ENCODE measurements at places on chromosomes 16 and 17.
A peak's percentile ranks its signal among the peaks of the same experiment; 100 is the strongest.

DNA sequence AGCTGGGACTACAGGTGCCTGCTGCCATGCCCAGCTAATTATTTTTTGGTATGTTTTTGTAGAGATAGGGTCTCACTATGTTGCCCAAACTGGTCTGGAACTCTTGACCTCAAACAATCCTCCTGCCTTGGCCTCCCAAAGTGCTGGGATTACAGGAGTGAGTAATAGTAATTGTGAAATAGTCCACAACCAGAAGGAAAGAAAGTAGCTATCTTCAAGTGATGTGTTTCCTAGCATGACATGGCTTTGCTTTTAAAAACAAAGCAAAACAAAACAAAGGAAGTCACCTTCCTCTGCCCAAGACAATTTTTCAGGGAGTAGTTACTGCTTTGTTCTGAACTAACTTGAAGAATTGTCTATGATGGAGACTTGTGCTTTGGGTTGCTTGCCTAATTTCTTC is 27.0 kb downstream of the ATP6V0A1 start:
- DNase-seq: no peak

DNA sequence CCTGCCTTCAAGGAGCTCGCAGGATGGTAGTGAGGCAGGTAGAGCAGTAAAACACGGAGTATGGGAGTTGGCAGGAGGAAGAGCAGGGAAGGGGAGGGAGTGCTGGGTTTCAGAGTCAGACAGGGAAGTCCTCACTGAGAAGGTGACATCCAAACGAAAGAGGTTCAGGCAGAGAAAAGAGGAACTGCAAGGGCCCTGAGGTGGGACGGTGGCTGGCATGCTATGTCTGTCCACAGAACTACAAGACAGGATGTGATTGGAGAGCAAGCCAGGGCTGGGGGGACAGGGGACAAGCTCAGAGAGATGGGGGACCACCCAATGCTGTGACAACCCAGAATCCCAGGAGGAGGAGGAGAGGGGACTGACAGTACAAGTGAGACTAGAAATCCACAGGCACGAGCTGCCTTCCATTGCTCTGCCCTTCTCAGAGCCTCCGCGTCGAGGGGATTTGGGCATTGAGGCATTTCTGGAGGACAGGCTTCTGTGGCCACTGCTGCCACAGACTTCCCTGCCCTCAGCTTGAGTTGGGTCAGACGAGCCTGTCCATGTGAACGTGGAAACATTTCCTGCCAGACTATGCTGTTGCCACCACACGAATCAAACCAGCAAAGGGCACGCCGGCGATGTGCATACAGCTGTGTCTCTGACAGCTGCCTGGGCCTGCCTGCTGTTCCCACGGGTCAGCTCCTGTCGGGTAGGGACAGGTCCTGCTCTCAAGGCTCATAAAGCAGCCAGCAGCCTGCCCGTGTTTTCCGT is 100.1 kb downstream of the RAB11FIP4 start:
- DNase-seq: no peak

DNA sequence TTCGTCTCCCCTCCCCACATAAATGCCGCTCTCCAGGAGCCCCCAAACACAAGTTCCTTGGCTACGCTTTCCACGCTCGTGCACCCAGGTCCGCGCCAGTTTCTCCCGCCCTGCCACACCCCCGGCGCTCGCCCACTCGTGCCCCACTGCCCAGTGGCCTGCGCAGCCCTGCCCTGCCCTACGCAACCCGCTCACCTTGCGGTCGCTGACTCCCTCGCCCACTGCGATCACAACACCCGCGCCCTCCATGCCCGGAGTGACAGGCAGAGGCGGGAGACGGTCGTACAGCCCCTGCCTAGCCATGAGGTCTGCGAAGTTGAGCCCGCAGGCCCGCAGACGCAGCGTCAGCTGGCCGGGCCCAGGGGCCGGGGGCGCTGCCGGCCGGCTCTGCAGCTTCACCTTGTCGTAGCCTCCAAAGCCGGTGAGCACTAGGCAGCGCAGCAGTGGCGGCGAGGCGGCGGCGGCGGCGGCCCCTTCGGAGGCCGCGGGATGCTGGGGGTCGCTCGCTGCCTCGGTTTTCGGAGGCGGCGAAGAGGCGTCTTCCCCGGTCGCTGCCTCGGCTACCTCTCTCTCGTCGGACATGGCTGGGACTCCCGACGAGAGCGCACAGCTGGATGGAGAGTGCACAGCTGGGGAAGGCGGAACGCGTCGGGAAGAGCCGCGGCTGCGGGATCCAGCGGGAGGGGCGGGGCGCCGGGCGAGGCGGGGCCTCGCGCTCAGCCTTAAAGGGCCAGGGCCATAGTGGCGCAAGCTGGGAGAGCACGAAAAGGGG is at the start of gene VAT1:
TSS of gene VAT1 (minus strand) at position 645 of the 772 bp plus-strand sequence. CDS start at position 582, 63 bp downstream.
- DNase-seq: peak; percentile 50

DNA sequence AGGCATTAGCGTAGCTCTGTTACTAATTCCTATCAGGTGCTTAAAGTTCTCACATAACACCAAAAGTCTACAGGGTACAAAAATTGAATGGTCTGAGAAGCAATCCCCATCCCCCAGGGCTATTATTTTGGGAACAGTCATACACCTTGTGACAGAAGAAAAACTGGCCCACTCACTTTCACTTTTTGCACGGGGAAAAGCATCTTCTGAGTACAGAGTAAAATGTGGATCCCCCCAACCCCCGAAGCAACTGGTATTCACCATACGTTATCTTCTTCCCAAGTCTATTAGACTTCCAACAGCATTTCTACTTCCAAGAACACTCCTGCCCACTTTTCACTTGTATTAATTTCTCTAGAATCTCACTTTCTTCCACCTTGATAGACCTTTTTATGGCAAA is 11.8 kb downstream of the GGA3 start:
- DNase-seq: no peak

DNA sequence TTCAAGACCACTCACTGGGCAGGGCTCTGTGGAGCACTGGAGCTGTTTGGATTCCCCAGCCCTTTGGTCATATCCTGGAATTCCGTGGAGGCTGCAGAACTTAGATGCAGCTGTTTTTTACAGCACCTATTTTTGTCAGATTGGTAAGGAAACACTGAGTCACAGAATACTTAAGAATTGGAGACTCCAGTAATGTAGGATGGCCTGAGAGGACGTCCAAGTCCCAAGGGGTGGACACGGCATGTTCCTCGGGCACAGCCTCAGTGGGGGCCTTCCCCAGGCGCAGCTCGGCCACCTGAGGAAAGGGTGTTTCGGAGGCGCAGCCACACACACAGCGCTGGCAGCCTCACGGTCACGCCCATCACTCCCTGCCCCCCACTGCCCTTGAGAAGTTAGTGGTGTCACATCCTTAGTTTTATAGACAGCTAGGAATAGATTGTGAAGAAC is 14.8 kb downstream of the PLD6 start:
- no peak for DNase-seq

DNA sequence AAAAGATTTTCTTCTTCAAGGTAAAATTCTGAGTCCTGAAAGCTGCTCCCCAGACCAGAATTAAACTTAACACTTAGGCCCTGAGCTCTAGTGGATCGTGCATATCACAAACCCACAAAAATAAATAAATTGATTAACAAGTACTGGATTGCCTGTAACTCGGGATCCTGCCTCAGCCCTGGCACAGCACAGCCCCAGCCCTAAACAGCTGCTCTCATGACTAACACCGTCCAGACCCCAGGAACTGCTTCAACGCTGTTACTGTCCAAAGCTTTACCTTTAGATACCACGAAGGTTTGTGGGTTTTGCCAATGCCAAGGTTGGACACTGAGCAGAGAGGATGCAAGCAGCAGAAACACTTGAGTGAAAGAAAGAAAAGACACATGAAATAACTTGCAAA is 172.5 kb downstream of the COPRS start:
- DNase-seq: no peak

DNA sequence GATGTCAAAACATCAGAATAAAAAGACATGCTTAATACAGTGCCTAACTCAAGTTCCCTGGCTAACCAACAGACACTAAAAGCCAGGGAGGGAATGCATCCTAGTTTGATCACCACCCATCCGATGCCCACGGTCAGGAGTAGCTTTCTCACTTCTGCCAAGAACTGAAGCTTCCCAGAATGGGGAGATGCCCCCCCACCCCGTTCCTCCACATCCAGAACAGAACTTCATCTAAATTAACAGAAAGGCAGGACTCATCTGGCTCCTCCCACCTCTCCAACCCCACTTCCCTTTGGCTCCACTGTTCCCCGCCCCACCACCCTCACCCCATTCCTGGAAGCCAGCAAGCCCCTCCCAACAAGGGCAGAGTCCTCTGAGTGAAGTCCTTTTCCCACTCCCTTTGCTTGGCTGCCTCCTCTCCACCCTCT is 33.7 kb downstream of the GDE1 start:
- DNase-seq: no peak

DNA sequence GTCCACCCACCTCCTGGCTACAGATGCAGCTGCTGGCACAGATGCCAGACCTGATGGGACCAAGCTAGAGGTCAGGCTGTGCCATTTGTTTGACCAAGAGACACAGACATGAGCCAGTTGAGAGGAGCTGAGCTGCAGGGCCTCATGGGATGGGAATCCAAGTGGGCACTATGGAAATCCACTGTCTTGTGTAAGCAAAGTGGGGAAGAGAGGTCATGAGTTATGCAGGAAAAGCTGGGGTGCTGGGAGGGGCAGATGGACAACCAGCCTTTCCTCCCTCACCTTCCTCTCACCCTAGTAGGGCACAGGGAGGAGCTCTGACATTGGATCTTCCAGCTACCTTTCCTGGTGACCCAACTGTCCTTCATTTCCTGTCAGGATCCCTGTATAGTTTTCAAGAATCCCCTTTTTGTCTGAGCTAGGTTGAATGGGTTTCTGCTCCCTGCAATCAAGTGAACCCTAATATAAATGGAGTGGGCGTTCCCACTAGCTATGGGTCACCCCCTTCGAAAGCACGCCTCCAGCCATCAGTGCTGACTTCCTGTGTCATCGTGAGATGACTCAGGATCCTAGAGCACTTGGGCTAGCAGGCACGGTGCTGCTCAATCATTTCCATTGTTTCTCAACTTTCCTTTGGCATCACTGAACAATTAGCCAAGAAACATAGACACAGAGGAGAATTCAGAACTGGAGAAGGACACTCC is 13.6 kb downstream of the ATPAF2 start:
- DNase-seq: peak; percentile 34

- DNase-seq: no peak
These were observed 133.8 kb upstream of the PLCG2 start for GRCh38 chr16:81645266-81645694.

- no peak for DNase-seq
These were observed 20.5 kb upstream of the PABPN1L start for GRCh38 chr16:88886845-88887521.

GRCh38 chr16:22646948-22647556 is 136.4 kb downstream of the NPIPB5 start:
- DNase-seq: no peak

DNA sequence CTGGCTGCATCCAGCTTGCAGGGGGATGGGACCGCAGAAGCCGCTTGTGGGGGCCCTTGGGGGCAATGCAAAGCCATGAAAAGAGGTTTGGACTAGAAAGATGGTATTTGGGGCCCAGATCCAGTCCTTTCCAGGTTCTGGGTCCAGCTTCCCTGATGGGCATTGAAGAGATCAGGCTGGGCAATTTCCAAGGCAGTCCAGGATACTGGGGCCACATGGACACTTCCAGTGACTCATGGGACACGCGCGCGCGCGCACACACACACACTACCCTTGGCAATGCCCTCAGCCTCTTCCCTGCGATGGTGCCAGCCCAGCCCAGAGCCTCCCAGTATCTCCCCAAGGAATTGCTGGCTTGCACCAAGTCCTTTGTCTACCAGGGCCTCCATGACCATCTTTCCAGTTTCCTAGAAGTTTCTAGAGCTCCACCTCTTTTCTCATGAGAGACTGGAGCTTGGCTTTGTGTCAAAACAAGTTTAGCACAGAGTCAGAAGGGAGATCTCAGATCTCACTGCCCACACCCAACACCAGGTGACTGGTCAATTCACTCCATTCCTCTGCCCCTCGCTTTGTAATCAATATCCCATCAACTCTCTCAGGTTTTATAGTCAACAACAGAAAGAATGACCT is 44.3 kb downstream of the WNT3 start:
- DNase-seq: no peak

DNA sequence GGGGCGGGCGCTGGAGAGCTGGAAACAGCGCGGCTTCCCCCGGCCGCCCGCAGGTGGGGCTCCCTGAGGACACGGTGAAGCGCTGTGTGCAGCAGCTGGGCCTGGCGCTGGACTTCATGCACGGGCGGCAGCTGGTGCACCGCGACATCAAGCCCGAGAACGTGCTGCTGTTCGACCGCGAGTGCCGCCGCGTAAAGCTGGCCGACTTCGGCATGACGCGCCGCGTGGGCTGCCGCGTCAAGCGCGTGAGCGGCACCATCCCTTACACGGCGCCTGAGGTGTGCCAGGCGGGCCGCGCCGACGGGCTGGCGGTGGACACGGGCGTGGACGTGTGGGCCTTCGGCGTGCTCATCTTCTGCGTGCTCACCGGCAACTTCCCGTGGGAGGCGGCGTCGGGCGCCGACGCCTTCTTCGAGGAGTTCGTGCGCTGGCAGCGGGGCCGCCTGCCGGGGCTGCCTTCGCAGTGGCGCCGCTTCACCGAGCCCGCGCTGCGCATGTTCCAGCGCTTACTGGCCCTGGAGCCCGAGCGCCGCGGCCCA is 27.8 kb downstream of the SBK1 start:
- no peak for DNase-seq

DNA sequence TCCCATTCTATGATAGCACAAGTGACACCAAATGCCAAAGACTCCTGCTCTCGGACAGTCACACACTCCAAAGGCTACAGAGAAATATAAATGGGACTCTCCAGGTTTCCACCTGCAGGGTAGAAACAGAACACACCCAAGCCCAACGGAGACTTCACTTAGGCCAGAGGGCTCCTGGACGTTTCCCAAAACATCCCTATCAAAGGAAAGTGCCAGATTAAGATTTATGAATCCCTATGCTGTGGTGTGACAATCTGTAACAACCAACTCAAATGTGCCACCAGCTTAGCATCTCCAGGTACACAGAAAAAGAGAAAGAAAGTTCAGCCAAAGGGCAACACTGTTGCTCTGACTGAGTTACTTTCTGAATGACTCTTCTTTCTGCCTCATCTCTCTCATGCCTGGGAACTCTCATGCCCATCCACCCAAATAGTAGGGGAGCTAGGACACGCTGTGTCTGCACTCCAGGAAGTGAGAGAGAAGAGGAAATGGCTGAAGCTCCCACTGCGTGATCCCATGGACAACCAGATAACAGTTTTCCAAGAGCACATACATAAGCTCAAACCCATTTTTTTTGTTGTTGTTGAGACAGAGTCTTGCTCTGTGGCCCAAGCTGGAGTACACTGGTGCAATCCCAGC is 49.7 kb downstream of the SMG6 start:
- no peak for DNase-seq
